ENCODE measurements at places on chromosomes 7 and 10. TPM values are rescaled to one million over a fixed set of nuclear protein-coding genes. Genes with fewer than 3 reads are reported as not detected.

DNA sequence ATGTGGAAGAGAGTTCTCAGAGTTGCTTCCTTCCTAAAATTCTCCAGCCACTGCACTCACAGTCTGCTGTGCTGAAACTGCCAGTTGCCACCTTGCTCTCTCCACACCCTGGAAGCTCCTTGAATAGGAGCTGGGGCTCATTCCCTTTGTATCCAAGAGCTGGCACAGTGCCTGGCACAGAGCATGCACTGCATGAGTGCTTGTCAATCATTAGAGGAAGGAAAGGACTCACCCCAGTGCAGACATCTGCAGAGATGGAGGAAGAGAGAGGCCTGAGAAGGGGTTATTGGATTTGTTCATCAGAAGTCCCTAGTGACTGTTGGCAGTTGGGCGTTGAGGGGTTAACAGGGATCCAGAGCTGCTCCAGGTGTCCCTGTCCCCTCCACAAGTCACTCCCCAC is 41.7 kb upstream of the DUSP5 start:
- DNase-seq: no peak

- DNase-seq: peak; percentile 20
Observed at GRCh38 chr10:7121154-7121797, 289.6 kb downstream of the SFMBT2 start.

- no peak for DNase-seq
Observed at GRCh38 chr7:105776986-105777910, 99.2 kb downstream of the ATXN7L1 start.

DNA sequence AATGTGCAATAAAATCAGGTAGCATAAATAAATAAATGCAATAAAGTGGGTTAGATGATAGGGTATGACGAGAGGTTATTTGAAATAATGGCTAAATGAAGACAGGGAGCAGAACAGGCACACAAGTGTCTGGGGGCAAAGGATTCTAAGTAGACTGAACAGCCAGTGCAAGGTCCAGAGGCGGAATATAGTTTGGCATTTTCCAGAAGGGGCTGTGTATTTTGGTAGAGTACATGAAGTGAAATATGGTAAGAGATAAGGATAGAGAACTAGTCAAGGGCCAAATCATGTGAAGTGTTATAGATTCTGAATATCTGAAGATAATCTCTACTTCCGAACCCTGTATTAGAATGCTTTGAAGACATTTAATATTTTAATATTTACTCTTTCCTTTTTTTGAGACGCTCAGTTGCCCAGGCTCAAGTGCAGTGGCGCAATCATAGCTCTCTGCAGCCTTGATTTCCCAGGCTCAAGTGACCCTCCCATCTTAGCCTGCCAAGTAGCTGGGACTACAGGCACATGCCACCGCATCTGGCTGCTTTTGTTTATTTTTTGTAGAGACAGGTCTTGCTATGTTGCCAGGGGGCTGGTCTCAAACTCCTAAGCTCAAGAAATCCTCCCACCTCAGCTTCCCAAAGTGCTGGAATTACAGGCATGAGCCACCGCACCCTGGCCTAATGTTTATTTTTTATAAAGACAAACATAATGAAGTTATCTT is 44.4 kb upstream of the CD36 start:
- no peak for DNase-seq

DNA sequence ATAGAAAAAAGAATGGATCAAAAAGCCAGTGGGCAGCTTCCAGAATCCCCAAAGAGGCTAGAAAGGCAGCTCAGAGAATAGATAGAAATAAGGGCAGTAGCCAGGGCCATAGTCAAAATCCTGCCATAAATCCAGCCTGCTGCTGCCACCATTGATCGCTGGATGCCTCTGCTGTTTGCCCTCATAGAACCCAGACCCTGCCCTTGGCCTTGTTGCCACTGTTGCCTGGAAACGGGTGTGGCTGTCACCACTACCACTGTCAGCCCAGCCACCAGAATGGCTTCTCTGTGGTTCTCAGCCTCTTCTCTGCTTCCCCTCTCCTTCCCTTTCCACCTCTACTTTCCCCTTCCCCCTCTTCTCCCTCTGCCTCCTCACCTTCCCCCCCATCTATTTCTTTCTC is 57.8 kb downstream of the HHEX start:
- no peak for DNase-seq

- no peak for DNase-seq
Observed at GRCh38 chr7:10412422-10413019, 561.2 kb upstream of the PHF14 start.

- no peak for DNase-seq
Observed at GRCh38 chr7:143429770-143430698, 13.2 kb upstream of the TAS2R60 start.

GRCh38 chr7:130683026-130683425 is 3.3 kb downstream of the TSGA13 start:
- DNase-seq: no peak

- no peak for DNase-seq
Observed at GRCh38 chr10:117632406-117632805, 89.9 kb downstream of the EMX2 start.

GRCh38 chr7:100599911-100600729 is 2.0 kb upstream of the PCOLCE start:
- DNase-seq: no peak

GRCh38 chr7:43590862-43591557 is 8.1 kb downstream of the STK17A start:
- DNase-seq: no peak

GRCh38 chr10:73131301-73131700 is 21.0 kb downstream of the NUDT13 start:
- no peak for DNase-seq

DNA sequence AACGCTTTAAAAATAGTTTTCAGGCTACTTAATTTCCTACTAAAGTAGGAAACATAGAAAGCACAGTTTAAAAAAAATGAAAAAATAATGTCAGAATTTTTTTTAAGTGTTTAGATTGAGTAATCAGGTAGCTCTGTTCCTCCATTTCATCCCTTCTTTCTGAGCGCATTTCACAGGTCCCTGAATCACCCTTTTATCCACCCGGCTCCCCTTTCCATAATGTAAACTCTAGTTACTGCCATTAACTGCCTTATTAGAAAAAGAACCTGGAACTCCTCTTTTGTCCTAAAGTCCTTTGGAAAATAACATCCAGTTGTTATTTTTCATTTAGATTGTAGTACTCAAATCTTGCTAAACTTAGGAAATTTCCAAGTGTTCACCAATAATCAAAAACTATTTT is 5.8 kb downstream of the KCND2 start:
- DNase-seq: no peak

GRCh38 chr10:67839951-67840350 is 2.0 kb upstream of the DNAJC12 start:
- no peak for DNase-seq

DNA sequence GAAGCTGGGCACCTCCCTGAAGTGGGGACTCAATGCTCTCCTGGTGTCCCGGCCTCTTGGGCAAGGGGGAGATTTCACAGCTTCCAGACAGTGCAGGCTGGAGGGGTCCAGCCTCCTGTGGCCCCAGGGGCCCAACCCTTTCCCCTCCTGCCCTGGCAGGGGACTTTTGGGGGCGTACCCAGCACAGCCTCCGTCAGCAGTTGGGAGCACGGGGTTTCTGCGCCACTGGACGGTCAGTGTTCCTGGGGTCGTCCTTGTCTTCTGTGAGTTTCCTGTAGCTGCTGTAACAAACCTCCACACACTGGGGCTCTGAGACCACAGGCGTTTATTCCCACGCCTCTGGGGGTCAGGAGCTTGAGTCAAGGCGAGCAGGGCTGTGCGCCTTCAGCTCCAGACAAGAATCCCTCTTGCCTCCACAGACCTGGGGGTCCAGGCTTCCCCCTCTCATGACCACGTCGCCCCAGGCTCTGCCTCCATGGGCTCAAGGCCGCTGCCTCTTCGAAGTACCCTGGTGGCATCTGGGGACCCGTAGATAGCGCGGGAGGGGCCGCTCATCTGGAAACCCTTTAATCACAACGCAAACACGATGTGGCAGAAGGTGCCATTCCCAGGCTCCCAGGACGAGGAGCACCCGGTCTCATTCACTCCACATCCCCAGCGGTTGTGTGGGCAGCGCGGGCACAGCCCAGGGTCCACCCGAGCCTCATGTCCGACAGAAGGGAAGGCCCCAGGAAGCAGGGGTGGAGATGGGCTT is 14.0 kb downstream of the PWWP2B start:
- DNase-seq: no peak

Gene AIMP2
- total RNA-seq: 19.4 TPM

Gene CTBP2
- 57.7 TPM for total RNA-seq

Gene FXYD4
- total RNA-seq: not detected

Gene GSTK1
- 174 TPM for total RNA-seq

Gene CTAGE8
- total RNA-seq: not detected

Data from ascending aorta (tissue), 2 donors.